LNCaP clone FGC (cell line): ENCODE measurements at places on chromosomes 3 and 15.
A peak's percentile ranks its signal among the peaks of the same experiment; 100 is the strongest.

GRCh38 chr15:85834651-85835050 is 39.9 kb upstream of the KLHL25 start:
- DNase-seq, result no peak

DNA sequence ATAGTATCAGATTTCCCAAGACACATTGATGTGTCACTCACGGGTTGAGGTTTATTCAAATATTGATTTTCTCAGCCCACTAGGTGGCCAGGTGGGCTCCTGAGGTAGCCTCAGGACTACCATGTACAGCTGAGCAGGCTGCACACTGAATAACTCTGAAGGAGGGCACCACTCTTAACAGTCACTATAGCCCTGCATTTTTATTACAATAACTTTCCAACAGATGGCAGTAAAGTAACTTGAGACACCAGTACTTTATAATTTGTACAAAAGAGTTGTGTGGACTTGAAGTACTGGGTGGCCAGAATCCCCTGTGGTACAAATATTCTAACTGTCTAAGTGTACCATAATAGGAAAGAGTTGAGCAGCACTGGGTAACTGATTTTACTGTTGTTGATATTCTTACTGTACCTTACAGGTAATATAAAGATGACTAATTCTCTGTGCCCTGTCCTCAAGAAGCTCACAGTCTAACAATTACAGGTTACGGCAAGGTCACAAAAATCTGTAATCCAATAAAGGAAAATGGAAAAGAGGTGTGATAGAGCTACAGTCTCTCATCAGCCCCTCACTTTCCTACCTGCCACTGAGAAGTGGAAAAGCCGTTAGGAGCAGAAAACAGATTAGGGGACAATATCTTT is 76.0 kb downstream of the ETFA start:
- no peak for DNase-seq

DNA sequence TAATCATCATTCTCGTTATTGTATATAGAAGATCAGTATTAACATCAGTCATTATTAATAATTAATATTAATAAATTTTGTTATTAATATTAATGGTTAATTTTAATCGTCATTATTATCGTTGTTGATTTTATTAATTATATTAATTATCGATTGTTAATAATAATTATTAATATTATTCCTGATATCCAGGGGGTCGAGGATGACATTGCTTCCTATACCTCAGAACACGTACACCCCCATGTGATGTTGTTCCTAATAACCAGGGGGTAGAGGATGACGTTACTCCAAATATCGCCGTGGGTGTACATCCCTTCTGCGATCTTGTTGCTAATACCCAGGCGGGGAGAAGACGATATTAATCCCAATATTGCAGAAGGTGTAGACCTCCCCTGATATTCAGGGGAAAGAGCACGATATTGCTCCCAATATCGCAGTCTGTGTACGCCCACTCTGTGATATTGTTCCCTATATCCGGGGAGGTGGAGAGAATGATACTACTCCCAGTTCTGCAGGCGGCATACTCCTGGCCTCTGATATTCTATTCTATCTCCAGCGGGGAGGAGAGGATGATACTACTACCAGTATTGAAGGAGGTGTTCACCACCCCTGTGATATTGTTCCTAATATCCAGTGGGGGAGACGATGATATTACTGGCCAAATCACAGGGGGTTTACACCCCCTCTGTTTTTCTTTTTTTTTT is 22.3 kb upstream of the BMF start:
- DNase-seq, result no peak

DNA sequence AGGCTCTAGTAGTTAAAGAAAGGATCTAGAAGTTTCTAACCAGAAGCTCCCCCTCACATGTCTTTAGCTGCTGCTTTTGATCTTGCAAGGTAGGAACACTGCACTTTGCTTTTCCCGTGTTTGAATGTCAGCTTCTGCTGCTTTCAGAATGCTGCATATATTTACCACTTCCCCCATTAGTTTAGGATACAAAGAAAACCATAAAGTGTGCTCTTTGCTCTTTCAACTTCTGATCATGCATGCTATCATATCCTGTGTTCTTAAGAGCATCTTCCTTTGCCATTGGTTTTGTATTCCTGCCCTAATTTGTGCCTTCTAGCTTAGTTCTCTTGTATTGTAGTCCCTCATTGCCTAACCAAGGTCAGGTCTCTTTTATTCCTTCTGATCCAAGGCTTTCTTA is 43.3 kb downstream of the ZNF609 start:
- DNase-seq, result no peak

GRCh38 chr15:63324770-63325169 is 47.4 kb downstream of the APH1B start:
- no peak for DNase-seq

GRCh38 chr15:75237316-75237982 is 20.7 kb upstream of the GOLGA6C start:
- no peak for DNase-seq

GRCh38 chr3:170256597-170256996 is 34.4 kb downstream of the PRKCI start:
- DNase-seq, result no peak

GRCh38 chr3:193809106-193809505 is 216.1 kb downstream of the OPA1 start:
- no peak for DNase-seq

DNA sequence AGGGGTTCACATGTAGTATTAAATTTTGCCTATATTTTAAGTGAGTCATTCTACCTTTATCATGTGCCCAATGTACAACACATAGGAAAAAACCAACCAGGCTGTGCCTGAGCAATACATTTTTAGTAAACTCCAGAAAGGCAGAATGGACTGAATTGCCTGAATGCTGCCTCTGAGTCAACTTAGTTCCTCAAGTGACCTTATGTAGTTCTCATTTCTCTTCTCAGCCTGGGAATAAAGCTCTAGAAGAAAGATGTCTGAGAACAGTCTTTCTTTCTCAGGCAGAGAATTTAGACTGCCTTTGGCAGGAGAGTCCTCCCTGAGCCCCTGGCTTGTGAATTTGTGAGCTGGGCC is 13.0 kb downstream of the ST3GAL6 start:
- DNase-seq, result no peak

- no peak for DNase-seq
Measured at GRCh38 chr3:194756791-194757325, 71.2 kb downstream of the FAM43A start.

DNA sequence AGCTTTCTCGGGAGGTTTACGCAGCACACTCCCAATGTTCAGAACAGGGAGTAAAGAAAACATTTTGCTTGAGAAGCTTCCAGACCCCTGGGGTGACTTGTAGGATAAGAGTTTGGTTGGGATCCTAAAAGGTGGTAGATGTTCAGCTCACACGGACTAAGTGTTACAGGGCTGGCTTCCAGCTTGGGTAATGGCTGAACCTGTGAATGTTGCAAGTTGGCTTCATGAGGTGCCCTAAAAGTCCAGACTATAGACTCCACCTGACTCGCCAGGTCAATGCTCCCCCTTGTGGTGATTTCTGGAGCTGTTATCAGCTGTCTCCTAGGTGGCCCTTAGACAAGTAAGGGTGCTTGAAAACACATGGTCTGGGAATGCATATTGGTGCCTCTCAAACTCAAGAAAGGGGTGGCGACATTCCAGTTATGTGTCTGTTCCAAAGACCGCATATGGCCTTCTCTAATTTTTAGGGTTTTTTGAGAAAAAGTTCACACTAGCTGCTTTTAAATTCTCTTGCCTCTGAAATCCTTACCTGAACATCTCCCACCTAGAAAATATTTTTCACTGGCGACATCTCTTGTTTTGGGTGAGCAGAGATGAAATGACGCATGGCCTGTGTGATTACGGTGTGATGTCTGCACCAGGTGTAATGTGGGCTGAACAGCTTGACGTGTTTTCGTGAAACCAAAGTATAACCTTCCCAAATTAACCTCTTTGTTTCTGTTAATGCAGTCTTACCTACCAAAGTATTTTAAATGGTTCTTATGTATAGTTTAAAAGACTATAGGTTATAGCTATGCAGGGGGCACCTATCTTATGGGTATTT is 175.7 kb upstream of the KBTBD8 start:
- DNase-seq, result peak; percentile 64

DNA sequence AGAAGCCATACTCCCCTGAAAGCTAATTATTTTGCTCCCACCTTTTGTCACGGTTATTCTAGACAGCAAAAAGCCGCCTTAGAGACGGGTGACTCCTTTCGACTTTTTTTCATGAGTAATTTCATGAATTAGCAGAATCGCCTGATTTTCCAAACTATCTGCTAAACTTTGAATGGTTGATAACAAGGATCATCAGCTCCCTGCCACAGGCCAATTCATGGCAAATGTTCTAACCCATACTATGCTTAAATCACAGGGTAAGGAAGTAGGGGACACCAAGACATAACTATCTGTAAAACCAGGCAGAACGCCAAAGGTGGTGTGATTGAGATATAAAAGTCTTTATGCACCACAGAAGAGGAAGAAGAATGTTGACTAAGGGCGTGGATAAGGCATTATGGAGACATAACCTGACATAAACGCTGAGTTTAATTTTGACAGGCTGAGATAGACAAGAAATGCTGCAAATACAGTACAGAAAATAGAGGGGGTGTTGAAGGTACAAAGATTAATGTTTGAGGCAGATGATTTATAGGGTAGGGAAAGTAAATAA is 891 bp upstream of the DMXL2 start:
- DNase-seq, result peak; percentile 52

- DNase-seq, result no peak
Measured at GRCh38 chr3:121175083-121175482, 267.1 kb downstream of the STXBP5L start.

- no peak for DNase-seq
Measured at GRCh38 chr15:69876064-69876940, 221.4 kb downstream of the TLE3 start.

DNA sequence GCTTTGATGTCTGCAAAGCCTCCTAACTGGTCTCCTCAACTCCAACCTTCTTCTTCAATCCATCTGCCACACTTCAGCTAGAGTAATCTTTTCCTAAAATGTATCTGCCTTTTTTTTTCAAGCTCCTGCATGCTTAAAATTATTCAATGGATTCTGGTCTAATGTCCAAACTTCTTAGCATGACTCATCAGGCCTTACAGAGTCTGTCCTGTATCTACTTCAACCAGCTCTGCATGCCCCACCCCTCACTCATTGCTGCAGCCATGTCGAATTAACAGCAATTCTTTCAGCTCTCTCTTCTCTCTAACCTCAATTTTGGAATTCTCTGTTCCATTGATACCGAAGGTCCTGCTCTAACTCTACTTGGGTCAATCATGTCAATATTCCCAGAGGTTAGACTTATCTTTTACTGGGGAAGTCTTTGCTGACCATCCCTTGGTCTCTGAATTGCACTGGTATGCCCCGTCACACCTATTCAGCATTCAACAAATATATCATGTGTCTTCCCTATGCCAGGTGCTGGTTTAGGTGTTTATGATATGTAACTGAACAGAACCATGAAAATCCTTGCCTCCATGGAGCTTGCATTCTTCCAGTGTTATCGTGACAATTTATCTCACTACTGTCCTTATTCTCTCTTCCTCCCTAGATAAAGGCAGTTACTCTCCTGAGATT is 88.5 kb upstream of the NANOGP8 start:
- DNase-seq, result no peak

GRCh38 chr3:48952510-48953118 is 34.0 kb downstream of the ARIH2 start:
- no peak for DNase-seq

DNA sequence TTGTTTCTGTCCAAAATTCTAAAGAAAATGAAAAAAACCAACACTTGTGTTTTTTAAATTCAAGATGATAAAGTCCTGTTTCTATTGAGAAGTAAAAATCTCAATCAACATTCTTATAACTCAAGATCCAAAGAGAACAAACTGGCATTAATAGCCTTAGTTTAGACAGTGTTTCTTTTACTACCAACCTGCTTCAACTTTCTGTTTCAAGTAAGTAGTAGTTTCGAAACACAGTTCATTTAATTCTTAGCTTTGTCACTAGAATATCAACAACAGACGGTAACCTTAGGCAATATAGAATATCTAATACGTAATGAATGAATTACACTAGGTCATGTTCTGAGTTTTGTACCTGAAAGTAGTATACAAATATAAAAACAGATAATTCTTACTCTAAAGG is 23.7 kb downstream of the CIP2A start:
- no peak for DNase-seq

DNA sequence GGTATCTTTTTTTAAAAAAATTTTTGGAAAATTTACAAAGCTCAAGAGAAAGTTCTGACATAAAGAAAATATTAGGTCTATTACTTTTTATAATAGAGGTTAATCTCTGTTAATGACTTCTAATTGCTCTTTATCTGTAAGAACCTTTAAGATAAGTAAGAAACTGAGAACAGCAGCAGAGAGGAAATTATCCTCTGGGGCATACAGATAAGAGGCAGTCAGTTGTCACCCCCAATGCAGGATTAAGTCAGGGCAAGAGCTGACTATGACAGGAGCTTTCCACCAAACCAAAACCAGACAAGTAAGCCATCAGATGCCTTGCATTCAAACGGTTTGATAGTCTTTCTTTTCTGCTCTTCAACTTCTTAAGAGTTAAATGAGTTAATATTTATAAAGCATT is 149.0 kb downstream of the GSK3B start:
- no peak for DNase-seq

- DNase-seq, result no peak
Measured at GRCh38 chr15:81008312-81008711, 7.6 kb downstream of the TLNRD1 start.

DNA sequence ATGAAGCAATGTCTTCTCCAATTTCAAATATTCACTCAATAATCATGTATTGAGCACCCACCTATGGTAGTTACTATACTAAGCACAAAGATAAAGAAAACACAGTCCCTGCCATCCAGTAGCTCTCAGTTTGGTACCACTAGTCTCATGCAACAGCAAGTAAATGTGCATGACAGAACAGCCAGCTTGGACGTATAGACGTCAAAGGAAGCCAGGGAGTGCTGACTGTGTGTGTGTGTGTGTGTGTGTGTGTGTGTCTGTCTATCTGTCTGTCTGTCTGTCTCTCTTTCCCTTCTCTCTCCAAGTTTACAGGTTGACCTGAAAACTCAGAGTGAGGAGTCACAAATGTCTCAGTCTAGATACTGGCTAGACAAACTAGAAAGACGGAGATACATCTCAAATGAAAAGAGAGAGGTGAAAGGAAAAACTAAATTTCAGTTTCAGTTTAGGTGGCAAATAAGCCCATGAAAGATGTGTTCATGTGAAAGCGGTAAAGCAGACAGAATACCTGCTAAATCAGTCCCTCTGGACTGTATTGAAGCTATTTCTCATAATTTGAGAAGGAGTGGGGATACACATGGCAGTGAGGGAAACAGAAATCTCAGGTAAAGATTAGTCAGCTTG is 141.1 kb upstream of the PTPRG start:
- DNase-seq, result no peak

- DNase-seq, result no peak
Measured at GRCh38 chr15:92922418-92923002, 22.4 kb downstream of the CHD2 start.

DNA sequence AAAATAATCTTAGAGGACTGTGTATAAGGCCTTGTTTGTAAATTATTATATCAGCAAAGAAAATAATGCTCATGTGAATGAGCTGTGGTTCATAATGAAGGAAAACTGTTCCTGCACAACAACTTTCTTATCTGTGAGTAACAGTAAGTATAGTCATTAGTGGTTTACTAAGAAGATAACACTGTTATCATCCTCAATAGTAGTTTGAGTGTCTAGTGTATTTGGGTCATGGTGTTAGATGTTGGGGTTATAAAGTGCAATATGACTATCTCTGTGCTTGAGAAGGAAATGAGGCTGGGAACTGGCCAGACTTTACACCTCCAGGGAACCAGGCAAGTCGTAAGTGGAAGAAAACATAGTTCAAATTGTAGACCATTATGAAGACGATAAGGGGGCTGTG is 15.6 kb downstream of the VPS8 start:
- DNase-seq, result no peak

GRCh38 chr3:30470496-30470895 is 135.9 kb upstream of the TGFBR2 start:
- DNase-seq, result no peak

GRCh38 chr15:60710656-60711055 is 231.7 kb upstream of the ICE2 start:
- DNase-seq, result no peak
